ENCODE measurements at places on chromosomes 16 and 17.
A peak's percentile ranks its signal among the peaks of the same experiment; 100 is the strongest.

- peak; percentile 81 for DNase-seq
Measured at GRCh38 chr17:47120521-47121095, 68.5 kb downstream of the CDC27 start.

- DNase-seq: peak; percentile 96
Measured at GRCh38 chr17:37824534-37825485, 80.0 kb upstream of the HNF1B start.

DNA sequence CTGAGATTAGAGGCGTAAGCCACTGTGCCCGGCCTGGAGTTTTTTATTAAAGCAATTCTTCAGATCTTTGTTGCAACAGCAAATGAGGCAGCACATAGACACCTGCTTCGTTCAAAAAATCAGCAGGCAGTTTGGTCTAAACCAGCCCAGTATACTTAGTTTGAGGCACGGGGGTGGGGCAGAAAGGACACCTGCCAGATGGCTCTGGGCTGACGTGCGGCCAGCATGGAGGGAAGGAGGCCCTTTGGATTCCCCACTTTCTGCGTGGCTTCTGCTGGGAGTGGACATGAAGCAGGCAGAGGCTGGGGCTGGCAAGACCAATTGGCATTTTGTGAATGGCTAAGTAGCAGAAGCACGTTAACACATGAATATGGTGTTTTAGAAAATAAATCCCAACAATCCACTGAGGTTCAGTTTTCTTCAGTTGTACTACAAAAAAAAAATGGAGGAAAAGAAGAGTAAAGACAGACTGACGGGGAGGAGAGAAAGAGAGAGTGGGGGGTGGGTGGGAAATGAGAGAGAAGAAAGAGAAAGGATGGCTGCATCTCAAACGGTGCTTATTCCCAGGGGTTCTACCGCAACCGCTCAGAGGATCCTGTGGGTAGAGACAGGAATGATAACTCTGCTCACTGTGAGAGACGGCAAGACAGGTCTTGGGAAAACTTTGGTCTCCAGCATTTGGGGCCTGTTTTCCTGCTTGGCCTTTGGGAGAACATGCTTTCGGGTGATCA is 16.3 kb downstream of the C16orf46 start:
- no peak for DNase-seq

- peak; percentile 22 for DNase-seq
Measured at GRCh38 chr17:9987779-9988585, 82.9 kb upstream of the RCVRN start.

- DNase-seq: no peak
Measured at GRCh38 chr17:78291944-78292910, 60.8 kb downstream of the TMEM235 start.

- DNase-seq: peak; percentile 41
Measured at GRCh38 chr17:41406205-41406604, 8.8 kb upstream of the KRT31 start.

DNA sequence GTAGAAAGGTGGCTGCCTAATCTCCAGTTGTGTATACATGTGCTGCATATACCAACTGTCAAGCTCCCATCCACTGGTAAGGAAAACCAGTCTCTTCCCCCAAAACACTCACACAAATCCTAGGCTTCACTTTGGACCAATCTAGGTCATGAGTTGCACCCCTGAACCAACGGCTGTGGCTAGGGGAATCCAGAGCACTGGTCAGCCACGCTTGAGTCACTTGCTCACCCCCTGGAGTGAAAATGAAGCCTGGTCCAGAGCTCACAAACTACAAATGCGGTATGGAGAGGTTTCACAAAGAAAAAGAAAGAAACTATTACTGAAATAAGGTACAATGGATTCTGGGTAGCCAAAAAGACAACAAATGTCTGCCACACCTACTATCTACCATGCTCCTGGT is 66.1 kb upstream of the NLK start:
- DNase-seq: no peak

GRCh38 chr16:26651464-26651863 is 415.3 kb upstream of the C16orf82 start:
- DNase-seq: no peak

GRCh38 chr17:4427505-4427904 is 6.2 kb upstream of the SPNS3 start:
- DNase-seq: no peak

DNA sequence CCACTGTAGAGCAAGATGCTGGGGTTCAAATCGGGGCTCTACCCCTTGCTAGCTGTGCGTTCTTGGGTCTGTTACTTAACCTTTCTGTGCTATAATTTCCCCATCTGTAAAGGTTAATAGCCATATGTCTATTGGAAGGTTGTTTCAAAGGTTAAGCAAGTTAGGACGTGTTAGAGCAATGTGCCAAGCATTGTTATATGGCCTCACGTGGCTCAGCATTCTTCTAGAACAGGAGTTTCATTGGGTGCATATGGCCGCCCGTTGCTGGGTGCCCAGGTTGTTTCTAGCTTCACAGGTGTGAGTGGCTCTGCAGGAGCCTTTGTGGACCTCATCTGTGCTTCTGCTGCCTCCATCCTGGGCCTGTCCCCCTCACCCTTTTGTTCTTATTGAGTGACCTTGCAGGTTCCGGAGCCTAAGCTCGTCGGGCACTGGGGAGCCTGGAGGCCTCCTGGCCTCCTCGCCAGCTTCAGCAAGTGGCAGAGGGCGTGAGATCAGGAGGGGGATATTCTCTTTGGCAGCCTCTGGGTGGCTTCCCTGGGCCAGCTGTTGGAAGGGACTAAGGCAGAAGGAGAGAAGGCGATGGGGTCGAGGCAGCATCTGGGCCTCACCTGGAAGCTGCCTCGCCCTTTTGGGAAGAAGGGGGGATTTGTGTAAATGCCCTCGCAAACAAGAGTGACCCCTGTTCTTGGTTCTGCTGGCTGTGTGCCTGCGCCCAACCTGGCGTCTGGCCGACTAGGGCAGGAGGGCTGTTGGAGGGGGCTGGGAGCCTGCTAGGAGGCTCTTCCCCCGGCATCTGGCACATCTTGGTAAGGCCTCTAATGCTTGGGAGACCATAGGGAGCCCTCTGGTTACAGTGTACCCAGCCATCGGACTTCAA is 80.2 kb upstream of the CIBAR2 start:
- no peak for DNase-seq

DNA sequence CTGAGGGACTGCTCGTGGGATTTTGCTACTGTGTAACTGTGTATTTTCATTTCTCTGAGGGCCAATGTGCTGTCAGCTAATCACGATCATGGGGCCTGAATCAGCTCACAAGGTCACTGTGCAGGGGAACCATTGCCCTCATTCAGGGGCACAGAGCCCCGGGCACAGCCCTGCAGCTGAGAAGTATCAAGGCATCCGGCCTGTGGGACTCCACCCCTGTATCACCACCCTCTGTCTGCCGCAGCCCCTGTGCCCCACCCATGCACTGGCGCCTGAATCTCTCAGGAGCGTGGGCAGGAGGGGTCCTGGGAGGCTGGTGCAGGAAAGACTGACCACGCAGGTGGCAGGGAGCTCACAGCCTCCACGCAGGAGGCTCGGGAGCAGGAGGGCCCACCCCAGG is 43.4 kb upstream of the RASD1 start:
- no peak for DNase-seq

- DNase-seq: no peak
Measured at GRCh38 chr16:88309908-88310265, 72.9 kb upstream of the ZNF469 start.

DNA sequence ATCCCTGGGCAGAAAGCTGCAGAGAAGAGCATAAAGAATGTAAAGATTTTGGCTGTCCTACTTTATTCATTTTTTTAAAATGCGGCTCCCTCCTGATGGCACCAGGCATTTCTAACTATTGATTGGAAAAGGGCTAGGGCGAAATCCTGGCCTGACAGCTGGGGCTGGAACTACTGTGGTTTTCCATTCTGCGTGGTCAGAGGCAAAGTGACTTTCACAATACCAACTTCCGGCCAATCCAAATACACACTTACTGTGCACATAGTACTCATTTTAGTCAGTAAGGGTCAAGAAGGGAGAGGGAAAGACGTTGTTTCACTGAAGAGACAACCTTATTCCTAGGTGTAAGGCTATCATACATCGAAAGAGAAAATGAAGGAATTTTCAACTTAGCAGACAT is 113.8 kb upstream of the PMFBP1 start:
- DNase-seq: no peak

GRCh38 chr17:65762973-65763372 is 201.5 kb upstream of the AXIN2 start:
- no peak for DNase-seq

DNA sequence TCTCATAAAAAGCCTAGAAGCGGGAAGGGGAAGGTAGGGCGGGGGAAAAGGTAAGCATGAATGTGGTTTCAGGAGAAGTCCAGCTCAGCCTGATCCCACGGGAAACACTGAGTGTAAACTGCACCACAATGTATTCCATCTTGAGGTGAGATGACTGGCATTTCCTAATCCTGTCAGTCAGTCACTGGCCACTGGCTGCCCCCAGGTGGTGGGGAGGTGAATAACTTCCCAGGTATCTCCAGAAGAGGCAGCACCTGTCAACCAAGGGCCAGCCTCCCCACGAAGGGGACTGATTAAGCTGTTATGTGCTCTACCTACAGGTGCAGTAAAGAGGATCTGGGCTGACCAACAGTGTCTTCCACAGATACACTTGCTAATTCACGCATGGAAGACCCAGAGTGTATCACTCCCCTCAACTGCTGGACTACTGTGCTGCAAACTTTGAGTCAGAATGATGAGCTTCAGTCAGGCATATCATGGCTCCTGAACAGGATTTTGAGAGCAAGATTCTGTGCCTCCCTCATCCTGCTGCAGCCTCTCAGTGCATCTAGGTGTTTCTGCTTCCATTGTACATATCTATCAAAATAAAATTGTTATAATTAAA is 108.5 kb upstream of the CCL2 start:
- no peak for DNase-seq

DNA sequence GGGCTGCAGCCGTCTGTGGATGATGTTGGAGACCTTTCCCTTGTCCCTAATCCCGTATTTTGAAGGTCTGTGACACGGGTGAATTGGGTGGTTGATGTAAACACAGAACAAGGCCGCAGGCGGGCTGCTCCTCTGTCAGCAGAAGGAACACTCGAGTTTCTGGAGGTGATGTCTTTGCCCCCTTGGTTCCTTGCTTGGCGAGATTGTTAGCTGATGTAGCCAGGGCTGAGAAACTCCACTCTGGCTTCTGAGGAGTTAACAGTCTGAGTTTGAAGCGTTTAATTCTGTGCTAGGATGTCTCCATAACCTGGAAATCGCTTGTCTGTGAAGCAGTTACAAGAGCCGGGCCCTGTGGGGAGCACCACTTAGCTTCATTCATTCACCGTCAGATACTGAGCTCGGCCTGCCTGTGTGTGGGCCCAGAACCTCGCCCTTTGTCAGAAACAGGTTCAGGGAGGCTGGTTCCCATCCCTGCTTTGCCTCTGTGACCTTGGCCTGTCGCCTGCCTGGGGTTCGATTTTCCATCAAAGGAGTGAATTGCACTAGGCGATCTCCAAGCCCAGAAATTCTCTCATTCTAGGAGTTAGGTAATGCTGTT is 1.3 kb downstream of the MAPK8IP3 start:
- DNase-seq: peak; percentile 35

- DNase-seq: no peak
Measured at GRCh38 chr16:4678596-4678995, 14.8 kb upstream of the NUDT16L1 start.

DNA sequence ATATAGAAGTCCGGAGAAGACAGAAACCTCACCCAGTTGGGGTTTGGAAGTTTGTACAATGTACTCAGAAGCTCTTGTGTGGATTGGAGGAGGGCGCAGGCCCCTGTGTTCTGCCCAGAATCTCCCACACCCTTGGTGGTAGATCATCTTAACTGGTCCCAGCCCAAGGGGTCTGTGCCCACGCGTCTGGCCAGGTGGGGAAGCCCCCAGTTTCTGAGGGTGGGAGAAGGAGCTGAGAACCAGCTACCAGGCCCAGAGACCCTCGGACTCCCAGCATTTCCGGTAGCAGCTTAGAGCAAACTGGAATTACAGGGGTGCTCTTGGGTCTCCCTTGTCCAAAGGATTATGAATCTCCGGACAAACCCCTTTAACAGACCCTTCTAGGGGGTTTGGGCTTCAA is 2.3 kb upstream of the PPP1R9B start:
- no peak for DNase-seq

GRCh38 chr17:37147301-37147812 is 198.6 kb downstream of the AATF start:
- peak; percentile 2 for DNase-seq

- DNase-seq: peak; percentile 84
Measured at GRCh38 chr17:80029258-80029974, 6.3 kb downstream of the TBC1D16 start.

DNA sequence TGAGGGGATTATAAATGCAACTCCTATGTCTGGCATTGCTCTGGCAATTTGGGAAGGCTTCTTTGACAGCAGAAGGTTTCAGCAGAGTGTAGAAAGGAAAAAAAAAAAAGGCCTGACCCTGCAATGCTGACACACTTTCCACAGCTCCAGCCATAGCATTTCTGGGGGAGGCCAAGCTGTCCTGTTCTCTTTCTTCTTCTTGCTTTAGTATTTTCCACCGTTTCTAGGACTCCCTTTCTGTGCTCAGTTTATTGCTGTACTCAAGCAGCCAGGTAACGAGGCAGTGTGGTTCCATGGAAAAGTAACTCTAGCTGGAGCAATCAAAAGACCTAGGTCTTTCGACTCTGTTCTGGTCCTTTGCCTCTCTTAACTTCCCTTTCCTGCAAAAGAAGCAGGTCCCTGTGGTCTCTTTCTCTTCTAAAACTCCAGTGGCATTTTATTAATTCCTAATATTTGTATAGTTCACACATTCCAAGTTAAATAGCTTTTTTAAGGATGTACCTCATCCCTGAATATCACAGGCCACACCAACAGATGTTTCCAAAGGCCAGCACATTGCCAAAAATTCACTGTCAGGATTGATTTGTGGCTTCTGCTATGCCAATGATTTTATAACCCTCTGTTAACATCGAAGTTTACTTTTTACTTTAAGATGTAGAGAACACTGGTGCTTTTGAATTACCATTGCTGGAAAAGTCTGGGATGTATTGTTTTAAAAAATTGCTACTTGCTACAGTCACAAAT is 90.3 kb upstream of the BCAR1 start:
- DNase-seq: no peak

DNA sequence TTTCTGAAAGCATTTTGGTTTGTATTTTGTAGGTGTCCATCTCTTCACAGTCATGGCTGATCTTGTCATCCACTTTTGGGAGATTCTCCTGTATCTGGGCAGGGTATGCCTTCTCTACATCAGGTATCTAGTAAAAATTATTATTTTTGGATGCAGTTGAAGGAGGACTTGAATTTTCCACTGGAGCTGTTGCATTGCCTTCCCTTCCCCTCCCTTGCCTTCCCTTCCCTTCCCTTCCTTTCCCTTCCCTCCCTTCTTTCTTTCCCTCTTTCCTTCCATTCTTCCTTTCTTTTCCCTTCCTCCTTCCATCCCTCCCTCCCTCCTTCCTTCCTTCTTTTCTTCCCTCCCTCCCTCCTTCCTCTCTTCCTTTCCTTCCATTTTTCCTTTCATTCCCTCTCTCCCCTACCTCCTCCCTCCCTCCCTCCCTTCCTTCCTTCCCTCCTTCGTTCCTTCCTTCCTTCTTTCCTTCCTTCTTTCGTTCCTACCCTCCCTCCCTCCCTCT is 33.8 kb upstream of the CPHXL start:
- no peak for DNase-seq

DNA sequence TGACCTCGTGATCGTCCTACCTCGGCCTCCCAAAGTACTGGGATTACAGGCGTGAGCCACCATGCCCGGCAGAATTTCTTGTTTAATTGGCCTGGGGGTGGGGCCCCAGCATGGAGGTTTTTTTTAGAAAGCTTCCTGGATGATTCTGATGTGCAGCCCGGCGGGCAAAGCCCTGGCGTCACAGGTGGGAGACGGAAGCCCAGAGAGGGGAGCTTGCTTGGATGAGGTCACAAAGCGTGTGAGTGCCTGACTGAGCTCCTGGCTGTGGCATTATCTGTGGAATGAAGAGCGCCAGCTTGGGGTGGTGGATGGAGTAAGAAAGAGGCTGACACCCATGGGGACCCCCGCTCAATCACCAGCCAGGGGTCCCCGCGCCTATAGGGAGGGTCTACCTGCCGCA is 4.1 kb downstream of the VASN start:
- DNase-seq: peak; percentile 61
